ENCODE measurements at places on chromosomes 7 and 10. TPM values are rescaled to one million over a fixed set of nuclear protein-coding genes. Genes with fewer than 3 reads are reported as not detected.

- peak; percentile 91 for DNase-seq
These were observed 35.4 kb downstream of the BNIP3 start for GRCh38 chr10:131946321-131946751.

- no peak for DNase-seq
These were observed 861.1 kb upstream of the ZWINT start for GRCh38 chr10:57222129-57222528.

- DNase-seq = no peak
These were observed 97.9 kb upstream of the IKZF1 start for GRCh38 chr7:50206453-50207250.

DNA sequence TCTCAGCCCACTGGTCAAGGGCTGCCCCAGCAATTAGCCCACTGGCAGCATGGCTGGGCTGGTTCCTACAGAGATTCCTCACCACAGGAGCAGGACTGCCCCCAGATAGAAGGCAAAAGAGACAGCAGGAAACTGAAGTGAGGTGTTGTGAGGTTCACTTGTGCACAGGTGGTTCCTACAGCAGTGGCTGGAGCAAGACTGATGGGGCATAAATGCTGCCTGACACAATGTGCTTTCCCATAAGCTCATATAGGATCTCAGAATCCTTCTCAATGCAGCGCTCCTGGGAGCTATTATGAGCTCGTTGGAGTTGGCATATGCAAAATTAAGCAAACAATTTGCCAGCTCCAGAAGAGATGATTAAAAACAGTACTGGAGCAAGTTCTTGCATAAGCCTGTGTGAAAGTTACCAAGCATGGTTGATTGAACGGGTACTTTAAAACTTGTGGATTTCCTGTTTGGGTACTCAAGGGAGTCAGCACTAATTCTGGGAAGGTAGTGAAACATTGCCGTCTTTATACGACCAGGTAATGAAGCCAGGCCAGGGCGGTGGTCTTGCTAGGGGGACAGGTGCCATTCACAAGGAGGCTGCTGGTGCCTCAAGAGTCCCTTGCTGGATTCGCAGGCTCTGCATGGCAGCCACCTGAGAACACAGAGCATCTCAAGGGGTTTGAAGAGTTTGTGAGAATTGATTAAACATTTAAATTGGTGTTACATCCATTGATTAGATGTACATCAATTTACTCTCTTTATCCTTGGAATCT is 20.3 kb upstream of the PRKCQ start:
- DNase-seq = no peak

DNA sequence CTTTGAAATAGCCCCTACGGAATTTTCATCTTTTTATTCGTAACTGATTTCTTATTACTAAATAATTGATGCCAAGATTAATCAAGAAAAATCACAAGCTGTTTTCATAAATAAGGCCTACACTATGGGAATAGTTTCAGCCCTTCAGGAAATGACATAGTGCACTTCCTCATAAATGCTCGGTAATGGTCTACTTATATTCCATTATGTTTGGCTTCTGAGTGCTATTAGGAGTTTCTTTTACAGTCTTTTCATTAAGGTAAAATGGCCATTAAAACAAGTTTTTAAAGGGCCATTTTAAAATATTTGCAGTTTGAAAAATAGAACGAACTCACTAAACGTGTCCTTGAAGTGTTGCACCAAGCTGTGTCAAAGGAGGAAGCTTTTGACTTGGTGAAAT is 174.5 kb downstream of the DNAH11 start:
- no peak for DNase-seq

Gene CYP26C1
- under 0.01 TPM for total RNA-seq

DNA sequence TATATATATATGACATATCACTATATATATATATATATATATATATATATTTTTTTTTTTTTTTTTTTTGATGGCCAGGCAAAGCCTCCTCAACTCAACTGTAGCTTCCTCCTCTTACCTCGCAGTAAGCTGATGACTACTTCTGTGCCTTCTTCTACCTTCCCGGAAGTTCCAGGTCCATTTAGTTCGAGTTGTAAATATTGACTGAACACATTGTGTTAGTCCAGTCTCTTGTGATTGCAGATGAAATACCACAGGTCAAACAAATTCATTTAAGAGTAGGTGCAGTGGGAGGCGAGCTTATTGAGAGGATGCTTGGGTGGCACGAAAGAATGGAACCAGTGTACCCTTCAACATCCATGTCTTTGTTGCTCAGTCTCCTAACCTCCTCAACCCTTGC is 144.6 kb downstream of the ST7 start:
- DNase-seq = no peak

- DNase-seq = no peak
These were observed 1220.8 kb downstream of the TYW1 start for GRCh38 chr7:68217426-68217825.

DNA sequence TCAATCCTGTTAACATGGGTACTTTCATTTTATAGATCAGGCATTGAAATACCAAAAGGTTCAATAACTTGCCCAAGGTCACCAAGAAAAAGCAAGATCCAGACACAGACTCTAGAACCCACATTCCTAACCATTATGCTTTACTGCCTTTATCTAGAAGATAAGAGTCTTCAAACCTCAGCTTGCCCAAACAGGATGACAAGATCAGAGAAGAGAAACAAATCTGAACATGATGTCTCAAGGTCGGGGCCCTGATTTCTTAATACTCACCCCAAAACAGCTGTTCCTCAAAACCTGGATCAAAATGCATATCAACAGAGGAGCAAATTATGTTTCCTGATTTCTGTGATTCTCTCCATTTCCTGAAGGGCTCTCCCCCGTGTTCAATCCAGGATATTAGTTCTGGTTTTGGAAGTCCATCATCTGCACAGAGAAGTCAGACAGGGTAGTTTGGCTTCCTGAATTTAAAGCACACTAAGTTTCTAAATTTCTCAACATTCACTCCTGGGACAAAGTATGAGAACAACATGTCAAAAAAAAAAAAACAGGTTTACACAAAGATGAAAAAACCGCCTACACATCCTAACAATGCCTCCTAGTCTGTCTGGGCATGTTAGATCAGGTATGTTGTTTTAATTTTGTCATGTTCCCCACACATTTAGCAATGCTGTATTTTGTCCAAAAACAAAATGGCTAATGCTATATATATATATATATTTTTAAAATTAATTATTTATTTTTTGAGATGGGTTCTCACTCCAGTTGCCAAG is 16.2 kb downstream of the ZNF786 start:
- DNase-seq = no peak

Gene PRKAR2B
- total RNA-seq = 8.1 TPM

DNA sequence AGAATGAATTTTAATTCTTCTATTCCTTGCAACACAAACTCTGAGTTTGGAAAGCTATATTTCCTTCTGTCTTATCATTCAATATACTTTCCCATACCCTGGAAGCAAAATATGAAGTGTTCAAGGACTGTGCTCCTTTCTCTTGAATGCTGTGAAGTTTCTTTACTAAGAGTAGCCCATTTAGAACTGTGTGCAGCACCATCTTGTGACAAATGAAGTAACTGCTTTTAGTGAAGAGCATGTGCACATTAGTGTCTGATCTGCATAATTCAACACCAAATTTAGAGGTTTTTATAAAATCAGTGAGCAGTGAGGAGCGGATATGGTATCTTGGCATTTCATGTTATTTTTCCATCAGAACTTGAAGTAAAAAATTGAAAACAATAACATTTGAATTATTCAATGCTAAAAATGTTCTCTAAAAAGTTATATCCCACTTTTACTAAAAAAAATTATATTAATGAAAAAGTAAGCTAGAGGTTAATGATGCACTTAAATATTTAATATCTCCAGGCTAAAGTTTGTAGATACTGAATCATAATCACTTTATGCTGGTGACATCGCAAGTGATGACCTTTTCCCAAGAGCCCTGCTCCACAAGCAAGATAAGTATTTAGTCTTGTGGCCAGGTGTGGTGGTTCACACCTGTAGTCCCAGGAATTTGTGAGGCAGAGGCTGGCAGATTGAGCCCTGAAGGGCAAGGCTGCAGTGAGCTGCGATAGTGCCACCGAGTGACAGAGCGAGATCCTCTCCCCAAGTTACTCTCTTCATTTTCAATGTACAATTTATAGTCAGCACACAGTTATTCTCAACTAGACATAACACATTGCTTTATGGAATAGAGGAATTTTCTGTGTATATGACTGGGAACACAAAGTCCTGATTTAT is 108.8 kb upstream of the PCLO start:
- peak; percentile 19 for DNase-seq

DNA sequence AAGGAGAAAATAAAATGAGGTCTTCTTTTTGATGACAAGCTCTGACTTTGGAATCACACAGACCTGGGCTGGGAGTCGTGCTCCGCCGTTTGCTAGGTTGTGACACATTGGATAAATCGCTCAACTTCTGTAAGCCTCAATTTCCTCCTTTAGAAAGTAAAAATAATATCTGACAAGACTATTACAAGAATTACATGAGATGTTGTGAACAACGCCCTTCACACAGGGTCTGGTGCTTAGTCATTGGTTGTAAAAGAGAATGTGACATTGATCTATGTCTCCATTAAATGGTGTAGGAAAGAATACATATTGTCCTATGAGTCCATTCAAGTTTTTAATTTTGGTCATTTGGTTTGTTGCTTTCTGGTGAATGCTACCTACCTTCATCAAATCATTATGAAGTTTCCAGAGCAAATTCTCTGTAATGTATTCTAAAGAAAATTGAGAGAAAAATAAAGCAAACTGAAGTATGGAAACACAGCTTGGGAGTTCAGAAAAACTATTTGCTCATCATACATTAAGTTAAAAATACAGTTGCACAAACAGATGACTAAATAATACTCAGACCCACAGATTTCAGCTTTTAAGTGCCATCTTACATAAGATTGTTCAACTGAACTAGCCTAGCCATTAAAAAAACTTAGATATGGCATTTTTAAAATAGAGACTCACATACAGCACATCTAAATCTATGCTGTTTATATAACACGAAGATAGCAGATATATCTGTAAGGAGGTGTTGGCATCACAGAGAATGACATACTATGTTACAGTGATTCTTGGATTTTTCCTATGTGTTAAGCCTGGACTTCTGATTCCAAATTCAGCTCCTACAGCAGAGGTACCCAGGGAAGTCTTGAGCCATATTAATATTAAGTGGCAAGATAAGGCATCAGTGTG is 12.3 kb upstream of the ADRB1 start:
- DNase-seq = no peak

DNA sequence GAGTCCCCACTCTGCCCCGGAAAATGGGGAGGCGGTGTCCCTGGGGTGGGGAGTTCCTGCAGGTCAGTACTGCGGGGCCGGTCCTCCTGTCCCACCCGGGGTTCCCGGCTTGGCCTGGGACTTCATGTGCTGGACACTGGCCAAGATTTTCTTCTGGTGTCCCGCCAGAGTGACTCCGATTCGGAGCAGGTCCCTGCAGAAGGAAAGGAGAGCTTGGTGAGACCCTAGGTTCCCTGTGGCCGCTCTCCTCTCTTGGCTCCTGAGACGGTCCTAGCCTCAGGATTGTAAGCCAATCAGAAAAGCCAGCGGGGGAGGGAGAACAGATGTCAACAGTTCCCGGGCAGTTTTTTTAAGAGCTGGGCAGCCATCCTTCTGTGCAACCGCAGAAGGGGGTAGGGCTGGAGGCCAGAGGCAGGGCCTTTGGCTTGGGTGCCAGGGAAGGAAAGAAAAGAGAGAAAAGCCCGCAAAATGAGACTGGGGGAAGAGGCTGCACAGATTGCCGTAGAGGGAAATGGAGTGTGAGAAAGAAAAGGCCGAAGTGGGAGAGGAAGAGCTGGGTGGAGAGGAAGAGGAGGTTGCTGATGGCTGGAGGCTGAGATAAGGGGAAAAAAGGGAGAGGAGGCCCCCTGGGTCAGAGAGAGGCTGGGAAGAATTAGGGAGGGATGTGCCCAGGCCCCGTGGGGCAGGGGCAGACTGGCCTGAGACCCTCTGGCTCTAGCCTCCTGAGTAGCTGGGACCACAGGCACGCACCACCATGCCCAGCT is 23.7 kb downstream of the EPHB4 start:
- DNase-seq = peak; percentile 83
